Stimulated activated CD8-positive, alpha-beta memory T cell treated with anti-CD3 and anti-CD28 coated beads, Interleukin-7, amount 100 ng/mL, for 4 hours (primary cell): ENCODE measurements at places on chromosomes 2 and 18.

DNA sequence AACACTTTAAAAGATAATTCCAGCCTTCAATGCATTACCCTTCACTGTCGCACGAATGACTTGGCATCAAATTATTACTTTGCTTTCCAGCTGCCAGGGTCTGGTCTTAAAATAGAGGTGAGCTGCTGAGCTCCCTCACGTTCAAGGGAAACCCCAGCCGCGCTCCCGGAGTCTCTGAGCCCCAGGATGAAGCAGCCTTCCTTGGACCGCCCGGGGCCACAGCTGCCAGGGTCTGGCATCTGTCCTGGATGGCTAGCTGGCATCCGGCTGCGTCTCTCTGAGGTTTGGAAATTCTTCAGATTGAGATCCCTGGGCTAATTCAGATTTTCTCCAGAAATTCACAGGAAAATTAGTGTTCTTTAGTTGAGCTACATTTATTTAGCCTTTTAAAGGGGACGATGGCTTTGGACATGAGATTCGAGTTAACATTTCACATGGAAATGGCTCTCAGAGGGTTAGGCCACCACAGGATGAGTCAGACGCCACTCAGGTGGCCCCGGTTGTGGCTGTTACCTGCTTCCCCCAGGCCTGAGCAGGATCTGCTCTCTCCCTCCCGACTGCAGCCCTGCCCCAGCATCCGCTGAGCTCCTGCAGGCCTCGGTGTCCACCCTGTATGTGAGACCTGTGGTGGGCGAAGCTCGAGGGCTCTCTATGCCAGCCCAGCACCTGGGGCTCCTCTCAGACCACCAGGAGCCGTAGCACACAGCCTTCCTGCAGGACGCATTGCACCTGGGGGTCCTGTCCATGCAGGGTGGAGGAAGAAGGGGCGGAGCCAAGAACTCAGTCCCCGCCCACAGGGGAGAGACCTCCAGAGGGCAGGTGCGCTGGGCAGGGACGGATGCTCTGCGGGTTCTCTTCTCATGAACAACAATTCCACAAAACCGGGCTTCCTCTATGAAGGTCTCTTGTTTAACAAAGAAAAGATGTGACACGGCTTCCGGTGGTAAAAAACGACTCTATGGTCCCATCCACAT is 255.5 kb downstream of the TWIST2 start:
- DNase-seq, result no peak

- DNase-seq, result no peak
Measured at GRCh38 chr2:68861330-68861729, 9.9 kb downstream of the BMP10 start.

DNA sequence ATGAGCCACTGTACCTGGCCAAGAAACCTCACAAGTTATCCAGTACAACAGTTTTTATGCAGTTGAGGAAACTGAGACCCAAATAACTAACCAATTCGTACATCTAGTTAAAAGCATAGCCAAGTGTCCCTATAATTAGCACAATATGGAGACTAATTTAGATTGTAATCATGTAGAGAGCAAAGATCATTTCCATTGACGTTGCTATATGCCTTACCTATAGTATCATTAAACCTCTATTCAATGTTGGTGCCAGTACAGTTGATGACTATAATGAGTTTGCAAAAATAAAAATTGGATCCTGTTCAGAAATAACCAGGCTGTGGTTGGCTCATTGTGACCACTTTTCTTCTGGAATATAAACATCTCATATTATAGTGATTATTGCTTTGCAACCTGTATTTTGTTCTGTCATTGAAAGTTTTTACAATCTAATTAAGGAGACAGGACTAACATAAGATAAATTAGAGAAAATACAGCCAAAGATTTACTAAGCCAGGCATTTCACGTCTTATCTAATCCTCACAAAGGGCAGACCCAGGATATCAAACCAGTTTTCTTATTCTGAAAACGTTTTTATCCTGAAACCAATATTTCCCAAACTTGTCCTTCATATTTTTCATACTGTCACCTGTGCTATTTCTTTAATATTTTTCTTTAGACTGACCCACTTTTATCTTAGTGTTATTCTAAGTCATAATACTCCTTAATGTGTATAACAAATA is 130.0 kb upstream of the STON1 start:
- no peak for DNase-seq

DNA sequence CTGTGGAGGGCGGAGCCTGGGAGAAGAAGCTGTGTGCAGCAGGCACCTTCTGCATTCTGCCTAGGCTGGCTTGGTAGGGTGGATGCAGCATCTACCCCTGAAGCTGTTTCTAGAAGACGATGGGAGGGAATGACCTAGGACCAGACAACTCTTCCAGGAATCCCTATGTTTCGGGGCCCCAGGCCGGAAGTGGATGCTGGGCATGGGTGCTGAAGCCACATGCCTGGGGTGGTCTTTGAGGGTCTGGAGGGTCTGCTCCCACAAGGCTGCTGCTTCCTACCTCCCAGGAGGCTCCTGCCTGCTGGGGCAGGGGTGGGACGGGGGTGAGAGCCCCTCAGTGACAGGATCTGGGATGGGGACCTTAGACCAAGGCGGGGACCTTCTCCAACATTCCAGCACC is 61.0 kb downstream of the CIB4 start:
- no peak for DNase-seq

DNA sequence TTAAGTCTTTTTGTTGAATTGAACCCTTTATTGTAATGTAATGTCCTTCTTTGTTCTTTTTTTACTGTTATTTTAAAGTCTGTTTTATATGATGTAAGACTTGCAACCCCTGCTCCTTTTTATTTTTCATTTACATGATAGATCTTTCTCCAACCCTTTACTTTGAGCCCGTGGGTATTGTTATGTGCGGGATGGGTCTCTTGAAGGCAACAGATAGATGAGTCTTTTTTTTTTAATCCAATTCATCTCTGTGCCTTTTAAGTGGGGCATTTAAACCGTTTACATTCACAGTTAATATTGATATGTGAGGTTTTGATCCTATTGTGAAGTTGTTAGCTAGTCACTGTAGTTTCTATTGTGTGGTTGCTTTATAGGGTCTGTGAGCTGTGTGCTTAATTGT is 120.6 kb downstream of the NCOA1 start:
- DNase-seq, result no peak

DNA sequence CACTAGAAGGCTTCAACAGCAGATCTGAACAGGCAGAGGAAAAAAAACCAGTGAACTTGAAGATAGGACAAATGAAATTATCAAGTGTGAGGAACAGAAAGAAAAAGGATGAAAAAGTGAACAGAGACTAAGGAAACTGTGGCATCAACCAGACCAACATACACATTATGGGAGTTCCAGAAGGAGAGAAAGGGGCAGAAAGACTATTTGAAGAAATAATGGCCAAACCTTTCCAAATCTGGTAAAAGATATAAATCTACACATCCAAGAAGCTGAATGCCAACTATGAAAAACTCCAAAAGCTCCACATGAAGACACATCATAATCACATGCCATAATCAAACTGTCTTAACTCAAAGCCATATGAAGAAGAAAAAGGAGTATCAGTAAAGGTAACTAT is 79.8 kb downstream of the ROCK1 start:
- no peak for DNase-seq

- DNase-seq, result no peak
Measured at GRCh38 chr2:177474301-177474700, 81.7 kb downstream of the AGPS start.

GRCh38 chr2:234958746-234959395 is 7.1 kb downstream of the SH3BP4 start:
- no peak for DNase-seq

- no peak for DNase-seq
Measured at GRCh38 chr2:62947403-62947802, 103.2 kb upstream of the OTX1 start.

GRCh38 chr2:29504746-29505145 is 389.5 kb downstream of the CLIP4 start:
- DNase-seq, result no peak

DNA sequence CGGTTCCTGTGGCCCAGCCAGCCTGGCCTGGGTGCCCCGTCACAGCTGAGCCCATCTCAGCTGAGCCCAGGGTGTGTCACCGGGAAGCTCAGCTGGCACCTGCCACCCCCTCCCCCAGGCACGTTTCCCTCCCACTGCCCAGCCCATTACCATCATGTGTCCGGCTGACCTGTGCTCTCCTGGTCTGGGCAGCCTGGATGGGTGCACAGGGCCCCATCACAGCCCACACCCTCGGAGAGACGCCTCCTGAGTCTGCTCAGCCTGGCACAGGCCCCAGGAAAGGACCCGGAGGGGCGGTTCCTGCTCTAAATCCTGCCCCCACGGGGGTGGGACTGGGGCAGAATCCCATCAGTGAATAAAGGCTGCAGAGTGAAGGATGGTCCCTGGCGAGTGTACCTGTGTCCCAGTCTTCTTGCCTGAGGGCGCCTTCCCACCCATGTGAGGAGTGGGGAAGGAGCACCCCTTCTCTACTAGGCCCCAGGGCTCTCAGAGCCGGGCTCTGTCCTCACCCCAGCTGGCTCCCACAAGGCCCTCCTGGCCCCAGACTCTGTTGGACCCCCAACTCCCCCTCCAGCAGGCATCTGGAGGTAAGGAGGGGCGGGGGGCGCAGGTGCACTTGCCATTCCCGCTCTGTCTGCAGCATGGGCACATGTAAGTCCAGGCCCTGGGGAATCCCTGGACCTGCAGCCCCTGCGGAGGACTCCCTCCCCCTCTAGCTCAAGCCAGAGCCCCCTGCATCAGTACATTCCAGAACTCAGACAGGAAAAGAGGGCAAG is 21.2 kb downstream of the GPC1 start:
- DNase-seq, result no peak

GRCh38 chr2:233422050-233422639 is 67.9 kb downstream of the DGKD start:
- peak; percentile 35 for DNase-seq

DNA sequence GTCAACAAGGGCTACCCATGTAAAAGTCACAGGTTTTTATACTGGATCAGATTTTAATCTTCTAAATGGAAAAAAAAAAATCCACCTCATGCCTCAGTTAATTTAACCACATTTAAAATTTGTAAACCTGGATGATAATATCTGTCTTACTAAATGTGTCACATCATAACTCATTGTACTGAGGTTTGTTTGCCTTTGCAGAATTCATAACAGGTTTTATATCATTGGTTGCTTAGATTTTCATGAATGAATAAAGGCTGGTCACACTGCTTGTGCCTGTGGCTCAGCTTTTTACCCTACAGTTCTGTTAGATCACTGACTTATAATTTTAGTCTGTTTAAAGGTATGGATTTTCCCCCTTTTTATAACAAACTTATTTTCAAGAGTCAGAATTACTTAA is 48.9 kb downstream of the PSMD14 start:
- no peak for DNase-seq

GRCh38 chr2:23231865-23232264 is 153.1 kb upstream of the KLHL29 start:
- DNase-seq, result no peak

- peak; percentile 44 for DNase-seq
Measured at GRCh38 chr2:28750316-28751251, 1.0 kb upstream of the PPP1CB start.

GRCh38 chr2:177714704-177715103 is 322.1 kb downstream of the AGPS start:
- DNase-seq, result no peak

DNA sequence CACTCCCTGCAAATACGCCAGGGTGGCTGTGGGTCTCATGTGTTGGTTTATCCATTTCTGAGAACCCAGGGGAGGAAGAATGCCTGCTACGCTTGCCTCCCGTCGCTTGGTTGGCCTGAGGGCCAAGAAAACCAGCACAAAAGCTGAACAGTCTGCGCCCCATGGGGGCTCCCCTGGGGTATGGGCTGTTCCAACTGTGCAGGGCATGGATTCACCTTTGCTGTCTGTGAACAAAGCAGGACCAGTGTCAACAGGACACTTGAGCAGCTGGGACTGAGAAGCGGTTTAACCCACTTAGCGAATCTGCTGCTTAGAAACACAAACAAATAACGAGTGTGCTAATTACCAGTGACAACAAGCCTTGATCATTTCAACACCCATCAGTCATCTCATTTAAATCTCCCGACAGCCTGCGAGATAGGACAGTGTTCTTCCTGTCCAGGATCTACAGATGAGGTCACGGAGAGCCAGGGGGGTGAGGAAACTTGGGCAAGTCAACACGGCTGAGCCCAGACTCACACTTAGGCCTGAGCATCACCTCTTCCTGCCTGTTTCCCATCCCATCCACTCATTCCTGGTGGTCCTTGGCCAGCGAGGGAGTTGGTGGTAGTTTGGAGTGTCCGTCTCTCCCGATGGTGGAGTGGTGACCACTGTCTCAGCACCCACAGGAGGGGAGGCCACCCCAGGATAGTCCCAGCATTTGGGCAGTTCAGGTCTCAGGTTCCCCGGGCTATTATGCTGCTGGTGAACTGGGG is 111.6 kb upstream of the HAAO start:
- DNase-seq, result no peak

DNA sequence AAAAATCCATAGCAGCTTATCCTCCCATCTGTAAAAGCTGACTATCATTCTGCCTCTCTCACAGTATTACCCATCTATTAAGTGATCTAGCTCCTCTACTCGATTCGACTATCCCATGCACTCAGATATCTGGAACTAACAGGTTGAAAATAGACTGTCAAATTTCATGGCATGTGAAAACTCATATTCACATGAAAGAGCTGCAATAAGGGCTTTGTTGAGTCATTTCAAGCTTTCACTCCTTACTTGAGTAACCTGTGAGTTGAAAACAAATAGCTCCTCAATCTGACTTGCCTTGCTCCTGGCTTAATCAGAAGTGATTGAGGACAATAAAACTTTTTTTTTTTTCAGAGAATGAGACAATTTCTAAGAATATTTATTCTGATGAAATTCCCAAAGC is 192.4 kb upstream of the ERBB4 start:
- no peak for DNase-seq

GRCh38 chr2:86671337-86671981 is 47.8 kb upstream of the RNF103 start:
- DNase-seq, result no peak

DNA sequence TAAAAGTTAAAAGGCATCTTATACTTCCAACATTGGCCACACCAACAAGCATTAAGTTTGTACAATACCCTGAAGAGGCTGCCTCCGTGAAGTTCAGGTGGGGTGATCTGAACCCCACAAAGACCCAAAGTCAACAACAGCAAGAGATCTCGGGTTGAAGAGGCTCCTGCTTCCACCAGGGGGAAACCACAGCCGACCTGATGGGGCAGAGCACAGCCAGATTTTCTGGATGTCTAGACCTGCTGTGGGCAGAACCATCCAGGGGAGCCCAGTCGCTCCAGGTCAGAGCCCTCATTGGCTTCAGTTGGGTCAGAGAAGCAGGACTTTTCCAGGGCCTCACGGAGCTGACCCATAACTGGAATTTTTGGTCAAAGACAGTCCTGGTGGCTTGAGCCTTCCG is 66.5 kb upstream of the ACKR3 start:
- DNase-seq, result no peak
